Muscle of back (tissue), 13 donors: ENCODE measurements at places on chromosomes 7 and 10.

- peak; percentile 63 for DNase-seq
Measured at GRCh38 chr10:8331896-8332729, 277.6 kb downstream of the GATA3 start.

GRCh38 chr7:75642810-75643486, 95.8 kb downstream of the HIP1 start:
- no peak for DNase-seq

DNA sequence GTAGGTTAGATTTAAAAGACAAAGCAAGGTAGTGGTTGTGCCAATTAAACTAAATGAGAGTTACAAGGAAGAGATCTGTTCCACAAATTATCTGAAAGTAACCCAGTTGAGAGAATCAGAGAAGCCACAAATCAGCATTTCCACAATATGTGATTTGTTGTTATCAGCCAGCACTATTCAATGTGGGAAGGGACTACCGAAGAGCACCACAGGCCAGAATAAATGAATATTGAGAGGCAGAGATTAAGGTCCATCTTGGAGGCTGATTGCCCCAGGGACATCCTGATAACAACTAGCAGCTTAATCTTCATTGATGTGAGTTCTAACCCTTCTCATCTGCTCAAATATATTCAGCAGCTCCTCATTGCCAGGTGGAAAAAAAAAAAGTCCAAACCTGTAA, 367.6 kb downstream of the MALRD1 start:
- DNase-seq: no peak

GRCh38 chr7:31955641-31956040, 114.6 kb downstream of the PDE1C start:
- DNase-seq: no peak

DNA sequence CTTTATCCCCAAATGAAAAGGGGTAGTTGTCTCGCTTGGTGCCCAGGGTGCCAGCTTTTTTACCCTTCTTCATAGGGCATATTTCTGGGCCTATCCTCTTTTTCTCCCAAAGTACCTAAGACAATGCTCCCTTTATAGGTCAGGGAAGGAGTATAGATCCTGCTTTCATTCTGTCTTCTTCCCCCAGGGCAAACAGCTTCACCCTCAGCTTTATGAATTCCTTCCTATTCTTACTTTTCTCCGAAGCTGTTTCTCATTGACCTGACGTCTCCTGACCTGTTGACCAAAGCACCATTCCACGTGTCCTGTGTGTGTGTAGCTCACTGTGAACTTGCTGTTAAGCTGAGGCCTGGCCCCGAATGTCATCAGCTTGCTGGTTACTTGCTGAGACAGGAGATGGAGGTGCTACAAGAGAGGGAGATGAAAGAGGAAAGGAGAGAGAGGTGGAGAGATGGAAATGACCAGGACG, 48.9 kb downstream of the PYROXD2 start:
- no peak for DNase-seq

DNA sequence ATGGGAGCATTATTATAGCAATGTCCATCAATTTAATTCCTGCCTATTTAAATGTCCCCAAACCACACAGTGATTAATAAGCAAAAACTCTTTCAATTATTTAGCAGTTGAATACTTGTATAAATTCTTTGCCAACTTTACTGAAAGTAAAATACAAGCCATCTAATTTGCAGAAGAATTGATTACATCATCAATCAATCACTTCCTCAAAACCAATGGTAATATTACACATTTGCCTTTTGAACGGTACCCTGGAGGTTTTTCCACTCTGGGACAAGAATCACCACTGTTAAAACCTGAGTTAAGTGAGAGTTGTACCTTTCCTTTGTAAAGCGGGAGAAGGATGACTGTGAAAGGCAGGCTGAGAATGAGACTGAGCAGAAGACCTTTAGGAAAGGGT, 93.0 kb downstream of the RNF133 start:
- no peak for DNase-seq

DNA sequence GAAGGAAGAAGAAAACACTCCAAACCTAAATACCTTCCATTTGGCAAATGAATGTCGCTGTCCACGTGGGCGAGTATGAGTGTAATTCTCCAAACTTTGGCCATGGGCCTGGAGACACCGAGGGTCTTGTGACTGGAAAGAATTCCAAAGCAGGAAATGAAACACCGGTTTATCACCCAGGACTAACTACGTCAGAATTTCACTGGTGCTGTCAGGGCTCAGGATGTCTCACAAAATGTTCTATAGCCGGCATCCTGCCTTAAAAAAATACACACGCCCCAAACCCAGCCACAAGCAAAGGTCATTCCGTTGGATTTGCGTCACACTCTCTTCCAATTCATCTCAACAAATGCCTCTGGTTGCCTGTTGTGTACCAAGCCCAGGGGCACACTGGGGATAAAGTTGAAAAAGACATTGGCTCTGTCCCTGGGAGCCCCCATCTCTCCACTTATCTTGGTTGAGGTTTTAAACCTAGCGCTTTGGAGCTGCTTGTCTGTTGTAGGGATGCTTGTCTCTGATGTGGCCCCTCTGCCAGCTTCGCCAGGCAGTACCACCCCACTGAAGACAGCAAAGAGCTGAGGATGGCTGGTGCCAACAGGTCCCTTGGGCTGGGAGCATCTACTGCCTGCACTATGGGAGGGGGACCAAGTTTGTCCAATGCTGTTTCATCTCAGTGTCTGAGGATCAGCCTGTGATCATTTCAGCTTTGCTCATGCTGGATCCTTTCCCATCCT, 31.2 kb downstream of the GSTO2 start:
- peak; percentile 92 for DNase-seq

DNA sequence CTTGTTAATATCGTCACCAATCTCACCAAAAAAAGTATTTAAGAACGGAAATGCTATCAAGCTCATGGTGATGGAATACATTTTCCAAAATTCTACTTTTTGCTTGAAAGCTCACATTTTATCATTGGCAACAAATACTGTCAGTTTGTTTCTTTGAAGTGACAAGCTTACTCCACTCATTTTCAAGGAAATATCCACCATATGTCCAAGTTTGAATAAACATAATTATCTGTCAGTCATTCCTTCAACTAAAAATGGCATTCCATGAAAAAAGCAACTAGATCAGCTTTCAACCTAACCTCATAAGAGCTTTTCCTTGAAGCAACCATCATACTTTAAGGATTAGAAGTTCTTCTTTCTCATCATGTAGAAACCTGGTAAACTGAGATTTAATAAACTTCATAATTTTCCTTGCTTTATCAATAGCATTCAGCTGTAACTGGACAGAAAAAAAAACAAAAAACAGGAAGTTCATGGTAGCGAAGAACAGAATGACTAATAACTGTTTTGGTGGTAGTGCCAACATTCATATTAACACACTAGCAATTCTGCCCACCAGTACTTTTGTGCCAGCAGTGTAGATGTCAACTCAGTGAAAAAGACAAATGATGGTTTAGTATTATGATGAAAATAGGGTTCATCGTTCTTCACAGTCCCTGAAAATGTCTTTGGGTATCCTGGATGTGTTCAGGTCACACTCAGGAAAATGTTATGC, 764.9 kb downstream of the GRM8 start:
- DNase-seq: no peak

- DNase-seq: no peak
Measured at GRCh38 chr10:110571093-110571743, 3.7 kb downstream of the SMC3 start.

GRCh38 chr7:100825751-100826513, 1.4 kb downstream of the EPHB4 start:
- peak; percentile 64 for DNase-seq

- no peak for DNase-seq
Measured at GRCh38 chr10:2990764-2991163, 76.6 kb upstream of the PFKP start.

GRCh38 chr7:16511314-16511713, 15.3 kb upstream of the LRRC72 start:
- no peak for DNase-seq

DNA sequence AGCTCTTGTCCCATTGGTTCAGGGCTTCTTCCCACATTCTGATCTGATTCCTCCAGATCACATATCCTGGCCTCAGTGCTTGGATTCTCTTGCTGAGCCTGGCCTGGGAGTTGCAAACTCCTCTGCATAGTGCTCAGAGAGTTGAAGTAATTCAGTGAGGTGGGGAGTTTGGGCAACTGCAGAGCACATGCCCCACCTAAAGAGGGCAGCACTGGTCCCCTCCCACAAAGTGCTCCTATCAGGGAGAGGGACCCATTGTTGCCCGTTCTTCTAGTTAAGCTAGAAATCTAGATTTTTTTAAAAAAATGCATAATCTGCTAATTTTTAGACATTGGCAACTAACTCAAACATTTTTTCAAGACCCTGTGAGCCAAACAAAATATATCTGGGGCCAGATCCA, 45.1 kb downstream of the CHN2 start:
- DNase-seq: no peak

DNA sequence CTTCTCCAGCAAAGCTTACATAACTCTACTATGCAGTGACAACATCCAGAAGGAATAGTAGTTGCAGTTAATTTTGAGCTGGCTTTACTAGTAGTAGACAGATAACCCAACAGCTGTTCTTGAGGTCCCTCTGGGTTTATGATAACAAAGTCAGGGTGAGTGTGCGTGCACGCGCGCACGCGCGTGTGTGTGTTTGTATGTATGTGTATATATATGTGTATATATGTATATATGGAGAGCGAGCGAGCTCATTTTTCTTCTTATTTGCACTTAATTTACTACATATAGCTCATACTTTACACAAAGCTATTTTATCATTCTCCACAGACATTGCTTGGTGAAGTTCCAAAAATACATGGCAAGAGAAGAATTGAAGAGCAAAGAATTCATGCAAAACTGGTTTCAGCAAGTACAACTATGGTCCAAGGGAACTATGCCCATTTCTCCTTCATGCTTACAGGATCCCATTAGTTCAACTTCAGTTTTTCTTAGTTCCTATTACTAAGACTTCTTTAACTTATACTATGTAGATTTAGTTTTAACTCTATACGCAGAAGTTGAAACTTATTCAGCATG, 105.9 kb upstream of the TMEM168 start:
- DNase-seq: peak; percentile 24

- DNase-seq: peak; percentile 82
Measured at GRCh38 chr10:17006631-17007417, 122.8 kb downstream of the CUBN start.

DNA sequence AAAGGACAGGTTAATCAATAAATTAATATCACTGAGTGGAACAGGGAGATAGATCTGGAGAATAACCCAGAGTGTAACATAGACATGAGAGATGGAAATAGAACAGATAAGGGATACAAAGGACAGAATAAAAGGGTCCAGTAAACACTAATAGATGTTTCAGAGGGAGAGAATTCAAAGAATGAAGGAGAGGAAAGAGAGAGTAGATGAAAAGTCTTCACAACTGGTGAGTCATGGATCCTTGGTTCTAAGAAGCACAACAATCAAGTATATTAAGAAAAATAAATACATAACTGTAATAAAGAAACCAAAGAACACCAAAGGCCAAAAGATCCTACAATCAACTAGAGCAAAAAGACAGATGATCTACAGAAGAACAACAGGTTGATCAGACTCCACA, 66.3 kb downstream of the BEND7 start:
- DNase-seq: no peak

DNA sequence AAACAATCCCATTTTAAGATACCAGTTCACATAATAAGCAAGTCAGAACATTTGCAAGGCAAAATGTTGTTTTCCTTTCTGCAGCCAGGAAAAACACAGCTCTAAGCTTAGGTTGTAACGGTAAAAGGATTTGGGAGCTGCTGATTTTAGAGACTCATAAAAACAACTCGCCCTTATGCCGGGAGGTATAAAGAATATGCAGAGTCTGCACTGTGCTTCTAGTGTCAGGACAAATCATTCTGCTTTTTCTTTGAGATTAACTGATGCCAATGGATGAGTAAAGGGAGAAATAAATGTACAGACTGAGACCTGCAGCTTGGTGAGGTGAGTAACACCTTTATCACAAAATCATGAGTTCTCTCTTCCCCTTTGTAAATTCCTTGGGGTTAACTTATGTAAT, 2.0 kb upstream of the SFR1 start:
- peak; percentile 36 for DNase-seq

GRCh38 chr7:107652642-107653041, 8.0 kb upstream of the SLC26A4 start:
- no peak for DNase-seq

DNA sequence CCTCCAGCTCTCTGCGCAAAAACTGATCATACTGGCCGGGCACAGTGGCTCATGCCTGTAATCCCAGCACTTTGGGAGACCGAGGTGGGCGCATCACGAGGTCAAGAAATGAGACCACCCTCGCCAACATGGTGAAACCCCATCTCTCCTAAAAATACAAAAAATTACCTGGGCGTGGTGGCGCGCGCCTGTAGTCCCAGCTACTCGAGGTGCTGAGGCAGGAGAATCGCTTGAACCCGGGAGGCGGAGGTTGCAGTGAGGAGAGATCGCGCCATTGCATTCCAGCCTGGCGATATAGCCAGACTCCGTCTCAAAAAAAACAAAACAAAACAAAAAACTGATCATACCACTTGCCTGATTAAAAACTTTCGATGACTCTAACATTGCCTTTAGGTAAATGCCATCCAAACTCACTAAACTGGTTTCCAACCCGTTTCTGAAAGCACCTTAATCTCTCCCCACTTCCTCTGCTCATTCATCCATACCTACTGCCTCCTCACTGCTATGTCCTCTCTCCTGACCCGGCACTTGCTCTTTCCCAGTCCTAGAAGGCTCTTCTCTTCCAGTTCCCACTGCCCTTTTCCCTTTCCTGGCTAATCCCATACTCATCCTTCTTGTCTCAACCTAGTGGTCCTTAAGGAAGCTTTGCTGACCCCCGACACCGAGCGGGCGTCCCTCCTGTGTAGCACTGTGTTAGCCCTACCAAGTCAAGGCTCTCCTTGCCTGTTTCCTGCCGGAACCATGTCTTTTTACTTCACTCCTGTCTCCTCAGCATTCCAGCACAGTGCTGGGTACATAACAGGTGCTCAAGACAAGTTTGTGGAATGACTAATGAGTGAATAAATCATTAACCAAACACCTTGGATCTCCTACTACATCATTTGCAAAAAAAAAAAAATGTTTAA, 686 bp upstream of the MIOS start:
- no peak for DNase-seq

GRCh38 chr7:112262855-112263487, 56.5 kb downstream of the ZNF277 start:
- DNase-seq: no peak

DNA sequence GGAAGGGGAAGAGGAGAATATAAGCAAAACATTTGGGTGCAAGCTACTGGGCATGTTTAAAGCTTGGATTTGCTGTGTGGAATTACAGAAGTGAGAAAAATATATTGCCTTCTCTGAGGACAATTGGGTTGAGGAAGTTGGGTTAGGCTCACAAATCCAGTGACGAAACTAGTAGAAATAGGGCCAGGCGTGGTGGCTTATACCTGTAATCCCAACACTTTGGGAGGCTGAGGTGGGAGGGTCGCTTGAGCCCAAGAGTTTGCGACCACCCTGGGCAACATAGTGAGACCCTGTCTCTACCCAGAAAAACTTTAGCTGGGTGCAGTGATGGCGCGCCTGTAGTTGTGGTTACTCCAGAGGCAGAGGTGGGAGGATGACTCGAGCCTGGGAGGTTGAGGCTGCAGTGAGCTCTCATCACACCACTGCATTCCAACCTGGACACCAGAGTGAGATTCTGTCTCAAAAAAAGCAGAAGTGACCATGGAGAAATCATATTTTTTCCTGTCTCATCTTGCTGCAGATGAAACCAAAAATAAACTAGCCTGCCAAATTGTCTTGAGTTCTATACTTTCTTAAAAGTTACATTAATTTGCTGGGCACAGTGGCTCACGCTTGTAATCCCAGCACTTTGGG, 22.4 kb downstream of the NRBF2 start:
- DNase-seq: no peak

GRCh38 chr7:114083166-114084001, 164.6 kb upstream of the PPP1R3A start:
- peak; percentile 23 for DNase-seq
